HAP-1 (cell line): ENCODE measurements at places on chromosomes 16 and 17.

DNA sequence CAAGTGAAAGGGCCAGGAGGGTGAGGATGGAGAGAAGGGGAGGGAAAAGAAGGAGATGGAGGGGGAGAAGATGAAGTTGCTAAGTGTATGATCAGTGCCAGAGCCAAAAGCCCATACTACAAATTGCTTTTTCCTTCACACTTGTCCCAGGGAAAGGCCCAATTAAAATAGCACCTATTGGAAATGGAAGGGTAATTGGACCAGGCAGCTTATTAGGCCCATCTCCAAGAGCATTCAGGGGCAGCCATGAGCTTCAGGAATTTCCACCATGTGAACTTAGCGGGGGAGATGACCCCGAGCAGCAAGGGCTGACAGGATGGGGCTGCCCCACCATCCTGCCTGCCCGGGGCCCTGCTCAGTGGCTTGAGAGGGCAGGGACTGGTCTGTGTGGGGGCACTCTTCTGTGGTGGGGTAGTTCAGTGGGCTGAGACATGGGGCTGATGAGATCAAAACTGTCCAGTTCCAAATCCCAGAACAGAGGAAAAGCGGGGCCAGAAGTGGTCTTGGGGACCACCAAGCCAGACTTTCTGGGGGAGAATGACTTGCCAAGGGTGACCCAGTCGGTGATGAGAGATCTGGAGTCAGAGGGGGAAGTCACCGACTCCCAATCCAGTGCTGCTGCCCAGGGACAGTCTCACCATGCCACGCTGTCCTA is 27.5 kb downstream of the GOSR2 start:
- DNase-seq: no peak

DNA sequence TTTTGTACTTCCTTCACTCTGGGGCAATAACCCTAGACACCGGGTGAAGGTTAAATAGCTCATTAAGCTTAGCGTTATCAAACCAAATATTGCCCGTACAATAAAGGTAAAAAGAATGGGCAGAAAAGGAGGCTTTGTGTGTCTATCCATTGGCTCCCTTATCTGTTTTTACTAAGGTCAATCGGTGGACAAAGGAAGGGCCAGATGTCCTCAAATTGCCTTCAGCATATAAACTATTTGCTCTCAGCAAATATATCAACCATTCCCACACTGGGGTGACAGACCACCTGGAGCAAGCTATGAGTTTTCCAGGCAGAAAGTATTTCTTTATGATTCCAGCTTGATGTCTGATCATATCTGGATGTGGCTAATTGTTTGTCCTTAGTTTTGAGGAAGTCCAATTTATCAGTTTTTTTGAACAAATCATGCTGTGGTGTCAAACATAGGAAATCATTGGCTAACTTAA is 25.3 kb upstream of the WIPI1 start:
- DNase-seq: no peak

- no peak for DNase-seq
Measured at GRCh38 chr17:42047343-42047742, 3.1 kb downstream of the C17orf113 start.

- no peak for DNase-seq
Measured at GRCh38 chr17:65583921-65584603, 22.6 kb upstream of the AXIN2 start.

- DNase-seq: no peak
Measured at GRCh38 chr17:66507103-66507923, 204.9 kb downstream of the PRKCA start.

DNA sequence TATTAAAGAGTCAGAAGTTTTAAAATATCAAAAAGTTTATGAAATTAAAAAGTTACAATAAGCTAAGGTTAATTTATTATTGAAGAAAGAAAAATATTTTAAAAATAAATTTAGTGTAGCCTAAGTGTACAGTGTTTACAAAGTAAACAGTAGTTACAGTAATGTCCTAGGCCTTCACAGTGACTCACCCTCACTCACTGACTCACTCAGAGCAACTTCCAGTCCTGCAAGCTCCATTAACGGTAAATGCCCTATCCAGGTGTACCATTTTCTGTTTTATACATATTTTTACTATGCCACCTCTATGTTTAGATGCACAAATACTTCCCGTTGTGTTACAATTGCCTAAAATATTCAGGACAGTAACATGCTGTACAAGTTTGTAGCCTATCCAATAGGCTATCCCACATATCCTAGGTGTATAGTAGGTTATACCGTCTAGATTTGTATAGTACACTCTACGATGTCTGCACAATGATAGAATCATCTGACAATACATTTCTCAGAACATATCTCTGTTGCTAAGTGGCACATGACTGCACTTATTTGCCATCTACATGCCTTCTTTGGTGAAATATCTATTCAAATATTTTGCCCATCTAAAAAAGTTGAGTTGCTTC is 67.2 kb upstream of the WSB1 start:
- DNase-seq: no peak

- no peak for DNase-seq
Measured at GRCh38 chr17:82859431-82860403, 19.9 kb upstream of the ZNF750 start.

DNA sequence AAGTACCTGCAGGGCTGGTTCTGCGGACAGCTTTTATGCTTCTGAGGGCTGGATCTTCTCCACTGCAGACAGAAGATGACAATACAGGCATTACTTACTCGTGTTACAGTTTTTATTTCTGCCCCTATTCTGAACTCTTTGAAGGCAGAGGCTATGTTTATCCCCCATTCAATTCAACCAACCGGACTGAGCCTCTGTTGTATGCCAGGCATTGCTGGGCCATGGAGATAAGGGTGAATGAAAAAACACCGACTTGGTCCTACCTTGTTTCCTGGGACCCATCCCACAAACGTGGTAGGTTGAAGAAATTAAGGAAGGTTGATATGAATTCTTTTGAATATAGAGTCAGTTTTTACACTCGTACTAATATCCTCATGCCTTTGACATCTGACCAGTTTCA is 10.0 kb upstream of the HP start:
- no peak for DNase-seq

- peak; percentile 17 for DNase-seq
Measured at GRCh38 chr17:8696426-8696825, 48.2 kb downstream of the CCDC42 start.

GRCh38 chr16:3133844-3134243 is 985 bp upstream of the ZNF213 start:
- no peak for DNase-seq

DNA sequence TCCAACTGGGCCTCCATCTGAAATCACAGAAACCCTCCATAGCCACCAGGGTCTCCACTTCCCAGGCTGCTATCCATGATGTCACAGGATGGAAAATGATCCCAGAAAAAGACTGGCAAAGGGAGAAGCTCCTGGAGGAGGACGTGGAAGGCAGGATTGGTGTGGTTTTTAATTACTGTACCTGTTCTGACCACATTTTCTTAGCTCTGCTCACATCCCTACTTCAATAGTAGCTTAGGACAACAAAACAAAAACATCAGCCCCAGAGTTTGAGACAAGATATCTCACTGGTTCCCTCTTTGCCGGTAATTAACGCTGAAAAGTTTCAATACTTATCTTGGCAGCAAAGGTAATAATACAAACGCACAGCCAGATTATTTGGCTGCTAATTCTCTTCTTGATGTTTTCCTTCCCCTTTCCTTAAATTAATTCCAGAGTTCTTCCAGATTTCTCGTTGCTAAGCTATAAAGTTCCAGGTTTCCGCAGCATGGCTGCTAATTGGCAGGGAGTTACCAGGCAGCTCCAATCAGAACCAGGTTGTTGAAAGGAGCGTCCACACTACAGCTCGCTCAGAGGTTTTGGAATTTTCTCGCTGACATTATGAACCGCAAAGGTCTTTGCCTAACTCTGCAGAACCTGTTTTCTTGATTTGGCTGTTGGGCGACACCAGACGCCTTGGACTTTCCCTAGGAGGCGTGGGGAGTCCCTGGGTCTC is 263.4 kb downstream of the MRTFB start:
- DNase-seq: no peak

GRCh38 chr16:83137326-83137781 is 510.6 kb downstream of the CDH13 start:
- DNase-seq: no peak

- DNase-seq: no peak
Measured at GRCh38 chr17:61591018-61591417, at the start of gene NACA2. TSS of gene NACA2 (minus strand) at chr17:61591219. CDS start at chr17:61591180, 39 bp downstream.

DNA sequence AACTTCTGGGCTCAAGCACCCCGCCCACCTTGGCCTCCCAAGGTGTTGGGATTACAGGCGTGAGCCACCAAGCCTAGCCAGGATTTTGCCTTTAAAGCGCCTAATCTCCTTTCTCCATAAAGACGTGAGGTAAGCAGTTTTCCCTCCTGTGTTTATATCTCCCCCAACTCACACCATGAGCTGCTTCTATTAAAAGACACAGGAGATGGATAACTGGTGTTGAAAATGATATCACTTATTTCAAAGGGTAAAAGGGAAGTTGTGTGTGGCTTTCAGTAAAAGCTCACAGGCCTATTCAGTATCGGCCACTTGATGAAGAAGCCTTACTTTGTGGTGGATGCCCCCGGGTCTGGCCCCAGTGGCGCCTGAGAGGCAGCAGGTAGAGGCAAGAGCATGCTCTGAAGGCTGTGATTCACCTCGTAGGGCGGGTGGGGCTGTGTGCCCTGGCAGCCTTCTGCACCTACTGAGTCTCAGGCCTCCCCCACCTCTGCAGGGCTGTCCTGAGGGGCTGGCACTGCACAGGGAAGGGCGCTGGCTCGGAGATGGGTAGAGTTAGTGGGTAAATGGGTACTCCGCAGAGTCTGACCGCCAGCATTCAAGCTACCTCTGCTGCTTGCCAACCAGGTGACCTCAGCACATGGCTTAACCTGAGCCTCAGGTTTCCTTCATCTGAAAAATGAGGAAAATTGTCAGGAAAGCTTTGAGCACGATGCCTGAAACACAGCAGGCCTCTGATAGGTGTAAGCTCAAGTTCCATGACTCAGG is 146.8 kb downstream of the CLEC16A start:
- DNase-seq: no peak

- peak; percentile 90 for DNase-seq
Measured at GRCh38 chr17:4940555-4941318, 669 bp downstream of the RNF167 start.

DNA sequence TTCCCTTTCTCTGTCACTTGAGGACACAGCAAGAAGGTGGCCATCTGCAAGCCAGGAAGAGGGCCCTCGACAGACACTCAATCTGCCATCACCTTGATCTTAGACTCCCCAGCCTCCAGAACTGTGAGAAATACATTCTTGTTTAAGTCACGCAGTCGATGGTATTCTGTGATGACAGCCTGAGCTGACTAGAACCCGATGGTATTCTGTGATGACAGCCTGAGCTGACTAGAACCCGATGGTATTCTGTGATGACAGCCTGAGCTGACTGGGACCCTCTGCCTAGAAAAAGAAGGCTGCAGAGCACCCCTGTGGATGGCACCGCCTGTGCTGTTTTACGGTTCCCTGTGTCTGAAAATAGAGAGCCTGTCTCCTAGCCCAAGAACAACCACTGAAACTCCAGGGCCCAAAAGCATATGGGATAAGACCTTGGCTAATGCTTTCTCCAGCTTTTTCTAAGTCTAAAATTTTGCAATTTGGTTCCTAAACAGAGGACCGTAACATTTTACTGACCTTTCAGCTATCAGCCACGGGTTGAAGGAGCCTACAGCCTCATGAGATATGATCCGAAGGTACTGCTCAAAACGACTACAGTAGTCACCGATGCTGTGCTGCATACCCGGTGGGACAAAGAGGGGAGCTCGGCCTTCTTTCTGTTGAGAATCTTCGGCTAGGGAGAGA is 33.1 kb upstream of the PITPNM3 start:
- no peak for DNase-seq

- DNase-seq: no peak
Measured at GRCh38 chr17:40323391-40324381, 14.7 kb downstream of the RARA start.

DNA sequence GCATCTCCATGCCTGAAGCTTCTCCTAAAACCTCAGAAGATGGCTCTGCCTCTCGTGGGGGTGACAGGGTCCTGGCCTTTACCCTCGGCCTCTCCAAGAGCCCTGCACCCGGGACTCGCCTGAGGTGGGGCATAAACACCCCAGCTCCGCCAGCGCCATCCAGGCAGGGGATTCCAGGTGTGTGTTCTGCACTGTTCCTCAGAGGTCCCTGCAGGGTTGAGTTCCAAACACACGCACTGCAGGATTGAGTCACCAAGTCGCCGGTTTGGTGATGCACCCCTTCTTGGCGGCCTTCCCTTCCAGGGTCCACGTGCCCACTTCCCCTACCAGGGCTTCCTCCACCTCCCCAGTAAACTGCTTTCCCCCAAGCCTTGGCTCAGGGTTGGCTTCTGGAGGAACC is 40.0 kb upstream of the RBFOX3 start:
- DNase-seq: no peak

GRCh38 chr17:55163408-55163807 is 101.4 kb upstream of the HLF start:
- no peak for DNase-seq
